Activated CD8-positive, alpha-beta memory T cell treated with anti-CD3 and anti-CD28 coated beads, Interleukin-2, amount 10 ng/mL, durations not matched to agents 7 days and 5 days (primary cell): ENCODE measurements at places on chromosomes 11 and 22. TPM values are rescaled to one million over a fixed set of nuclear protein-coding genes. Genes with fewer than 3 reads are reported as not detected.
A peak's percentile ranks its signal among the peaks of the same experiment; 100 is the strongest.

GRCh38 chr11:6012035-6012668, 5.4 kb upstream of the OR56A4 start:
- no peak for DNase-seq
- H3K4me1 ChIP-seq = no peaks in the 10 kb centered on the region
- H3K4me3 ChIP-seq = no peak overlapping the region

GRCh38 chr22:24153353-24153752, 27.9 kb upstream of the SUSD2 start:
- peak overlapping the region; percentile 96 for H3K27ac ChIP-seq
- no peaks in the 10 kb centered on the region for H3K27me3 ChIP-seq
- no peak overlapping the region for H3K4me3 ChIP-seq
- peak; percentile 81 for DNase-seq

- peaks cover 14% of the 10 kb centered on the region for H3K36me3 ChIP-seq
- no peak overlapping the region for H3K4me3 ChIP-seq
- DNase-seq = no peak
- no peak overlapping the region for H3K27ac ChIP-seq
- no peaks in the 10 kb centered on the region for H3K4me1 ChIP-seq
Observed at GRCh38 chr11:74139151-74139918, 31.5 kb downstream of the C2CD3 start.

GRCh38 chr11:113549611-113550578, 74.7 kb upstream of the DRD2 start:
- no peak overlapping the region for H3K27ac ChIP-seq
- peaks cover 7% of the 10 kb centered on the region for H3K4me1 ChIP-seq
- H3K4me3 ChIP-seq = no peak overlapping the region
- no peak for DNase-seq
- no peaks in the 10 kb centered on the region for H3K36me3 ChIP-seq
- H3K27me3 ChIP-seq = peaks cover 53% of the 10 kb centered on the region

The MMP12 gene
- total RNA-seq = not detected

The CHADL gene
- 0.38 TPM for total RNA-seq

The INCENP gene
- 176 TPM for total RNA-seq
